ENCODE measurements at places on chromosomes 3 and 15.

DNA sequence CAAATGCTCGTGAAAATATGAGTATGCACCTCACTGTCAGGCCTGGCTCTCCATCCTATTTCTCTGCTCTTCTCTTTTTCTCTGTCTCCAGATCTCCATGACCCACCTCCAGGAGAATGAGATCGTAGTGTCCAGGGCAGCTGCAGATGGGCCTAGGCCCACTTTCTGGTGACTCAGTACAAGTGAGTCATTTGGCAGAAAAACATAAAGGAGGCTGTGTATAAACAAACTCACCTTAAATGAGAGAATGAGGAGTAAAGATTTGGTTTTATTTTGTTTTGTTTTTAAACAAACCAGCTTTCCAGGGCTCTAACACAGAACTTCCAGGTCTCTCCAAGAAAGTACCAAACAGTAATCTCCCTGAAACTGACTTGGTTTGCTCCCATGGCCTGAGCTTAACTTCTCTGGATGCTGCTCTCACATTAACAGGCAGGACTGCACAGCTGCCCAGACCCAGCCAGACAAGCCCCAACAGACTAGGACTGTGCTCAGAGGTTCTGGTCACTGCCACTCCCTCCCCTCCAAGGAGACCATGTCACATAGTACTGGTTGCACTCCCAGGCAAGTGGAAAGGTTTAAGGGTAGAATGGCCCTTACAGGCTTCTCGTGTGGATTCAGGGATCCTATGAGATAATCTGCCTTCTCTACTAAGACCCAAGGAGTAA, 1.5 kb upstream of the HEG1 start:
- DNase-seq: no peak

GRCh38 chr15:65339920-65340319, 35.4 kb downstream of the RNU5B-1 start:
- DNase-seq: no peak

GRCh38 chr3:193873426-193874201, 262.3 kb upstream of the HES1 start:
- no peak for DNase-seq

GRCh38 chr3:37704064-37704463, 157.6 kb upstream of the CTDSPL start:
- DNase-seq: no peak

DNA sequence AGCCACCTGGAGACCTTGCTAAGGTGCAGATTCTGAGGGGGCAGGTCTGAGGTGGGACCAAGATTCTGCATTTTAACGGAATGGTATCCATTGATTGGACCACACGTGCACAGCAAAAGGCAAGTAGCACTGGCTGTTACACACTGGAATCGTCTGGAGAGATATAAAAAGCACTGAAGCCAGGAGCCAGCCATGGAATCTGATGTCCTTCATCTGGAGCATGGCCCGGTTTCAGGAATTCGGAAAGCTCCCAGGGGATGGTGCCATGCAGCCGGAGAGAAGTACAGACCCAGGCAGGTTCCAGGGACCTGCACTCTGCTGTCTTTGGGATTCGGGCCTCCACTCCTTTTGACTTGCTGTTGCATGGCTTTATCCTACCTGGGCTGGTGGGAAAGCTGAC, 28.8 kb upstream of the PRR20G start:
- DNase-seq: no peak

DNA sequence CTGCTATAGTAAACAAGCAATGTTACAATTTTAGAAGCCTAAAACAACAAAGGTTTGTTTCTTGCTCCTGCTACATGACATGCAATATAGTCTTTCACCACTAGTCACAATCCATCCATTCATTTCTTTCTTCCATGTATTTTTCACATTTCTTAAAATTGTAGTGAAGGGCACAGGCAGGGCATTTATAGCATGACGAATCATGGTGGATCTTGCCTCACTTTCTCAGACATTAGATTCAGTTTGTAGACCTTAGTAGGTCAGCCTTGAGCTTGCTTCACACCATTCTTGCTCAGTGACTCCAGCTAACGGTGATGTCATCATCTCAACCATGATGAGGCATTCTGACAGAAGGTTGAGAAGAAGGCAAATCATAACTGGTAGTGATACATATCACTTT, 546.8 kb downstream of the TBL1XR1 start:
- no peak for DNase-seq

DNA sequence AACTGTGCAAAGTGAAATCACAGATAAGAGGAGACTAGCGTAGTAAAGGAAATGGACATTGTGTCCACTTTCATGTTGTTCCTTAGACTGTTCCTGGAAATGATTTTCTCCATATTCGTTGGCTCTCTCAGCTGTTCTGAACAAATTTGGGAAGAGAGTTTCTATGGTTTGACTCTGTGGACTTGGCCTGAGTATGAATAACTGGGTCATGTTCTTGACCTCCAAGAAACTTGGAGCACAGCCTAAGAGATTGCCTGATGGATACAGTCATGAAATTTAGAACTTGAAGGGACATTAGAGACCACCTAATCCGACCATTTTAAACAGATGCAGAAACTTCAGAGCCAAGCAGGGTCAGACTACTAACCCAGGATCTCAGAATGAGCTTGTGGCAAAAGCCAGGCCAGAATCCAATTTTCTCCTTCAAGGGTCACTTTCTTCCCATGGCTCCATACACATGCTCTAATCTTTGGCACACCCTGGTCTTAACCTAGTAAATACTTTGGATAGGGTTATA, 430.4 kb downstream of the RBMS3 start:
- no peak for DNase-seq

DNA sequence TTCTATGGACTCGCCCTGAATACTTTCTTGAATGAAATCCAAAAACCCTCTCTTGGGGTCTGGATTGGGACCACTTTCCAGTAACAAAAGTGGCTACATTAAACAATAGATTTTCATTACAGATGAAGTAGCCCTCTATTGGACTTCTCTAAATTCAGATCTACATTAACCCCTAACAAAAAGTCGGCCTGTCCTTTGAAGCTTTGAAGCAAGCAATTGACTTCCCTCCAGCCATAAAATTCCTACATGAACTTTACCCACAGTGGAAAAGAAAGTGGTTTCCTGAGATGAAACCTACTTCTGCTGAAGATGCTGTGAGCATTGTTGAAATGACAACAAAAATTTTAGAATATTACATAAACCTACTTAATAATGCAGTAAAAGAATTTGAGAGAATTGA, 967.1 kb upstream of the ROBO1 start:
- no peak for DNase-seq

DNA sequence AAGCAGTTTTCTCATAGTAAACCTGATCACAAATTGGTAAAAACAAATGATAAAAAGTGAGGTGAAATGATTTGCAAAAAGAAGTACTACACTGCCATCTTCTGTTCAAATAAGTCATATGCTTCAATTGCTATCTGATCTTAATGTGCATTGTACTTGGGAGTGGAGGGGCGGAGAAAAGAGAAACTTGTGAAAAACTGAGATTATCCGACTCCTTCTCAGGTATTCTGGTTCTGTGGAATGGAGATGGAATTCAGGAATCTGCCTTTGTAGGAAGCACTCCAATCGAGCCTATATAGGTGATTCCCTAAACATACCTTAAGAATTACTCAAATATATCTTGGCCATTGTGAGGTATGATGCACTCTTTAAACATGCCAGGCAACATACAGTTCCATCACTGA, 180.6 kb downstream of the CHL1 start:
- no peak for DNase-seq

GRCh38 chr15:85500060-85500708, 119.8 kb downstream of the AKAP13 start:
- no peak for DNase-seq

- peak; percentile 85 for DNase-seq
Observed at GRCh38 chr3:42539871-42540714, 37.6 kb downstream of the VIPR1 start.

GRCh38 chr3:4614927-4615326, 121.8 kb downstream of the ITPR1 start:
- DNase-seq: no peak

GRCh38 chr3:185595526-185595925, 9.4 kb downstream of the SENP2 start:
- no peak for DNase-seq

DNA sequence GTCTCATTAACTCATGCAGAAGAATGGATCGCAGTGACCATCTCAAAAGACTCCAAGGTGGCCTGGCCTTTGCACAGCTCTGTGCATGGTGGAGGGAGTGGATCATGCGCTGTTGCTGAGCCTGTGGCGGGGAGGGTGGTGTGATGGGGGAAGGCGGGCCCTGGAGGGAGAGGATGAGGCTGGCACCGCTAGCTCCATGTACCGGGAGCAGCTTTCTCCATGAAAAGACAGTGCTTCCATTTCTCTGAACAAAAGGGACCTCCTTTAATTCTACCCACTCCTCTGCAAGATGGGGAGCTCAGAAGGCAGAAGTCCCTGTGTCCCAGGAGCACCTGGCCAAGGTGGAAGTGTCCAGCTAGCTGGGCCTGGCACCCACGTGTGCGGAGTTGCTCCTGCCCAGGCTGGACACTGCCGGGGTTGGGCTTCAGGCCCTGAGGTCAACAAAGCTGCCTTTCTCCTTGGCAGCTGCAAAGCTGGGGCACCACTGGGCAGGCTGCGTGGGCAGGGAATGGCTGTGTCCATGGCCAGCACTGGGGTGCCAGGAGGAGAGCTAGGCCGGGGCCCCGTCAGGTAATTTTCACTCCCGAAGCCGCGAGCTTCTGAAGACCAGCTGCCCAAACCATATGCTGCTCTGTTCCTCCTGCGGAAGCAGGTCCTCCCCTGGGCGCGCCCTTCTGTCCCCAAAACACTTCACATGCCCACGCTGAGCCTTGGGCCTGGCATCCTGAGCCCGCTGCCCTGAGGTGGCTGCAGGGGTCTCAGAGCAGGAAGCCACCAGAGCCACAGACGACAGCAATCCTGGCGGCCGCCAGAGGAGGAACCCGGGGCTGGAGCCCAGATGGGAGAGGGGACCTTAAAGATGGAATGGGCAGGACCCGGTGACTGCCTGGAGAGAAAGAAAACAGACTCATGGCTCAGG, 6.4 kb downstream of the MAP6D1 start:
- no peak for DNase-seq

GRCh38 chr15:25717457-25718168, 145.5 kb downstream of the ATP10A start:
- no peak for DNase-seq

GRCh38 chr3:158731938-158732855, at the start of gene RARRES1:
Gene RARRES1 (minus strand): TSS chr3:158732457. CDS start chr3:158732415, 42 bp downstream.
- peak; percentile 70 for DNase-seq

GRCh38 chr3:141087076-141087777, 36.1 kb downstream of the SPSB4 start:
- no peak for DNase-seq

GRCh38 chr3:141403576-141403975, 35.3 kb downstream of the ZBTB38 start:
- DNase-seq: no peak

GRCh38 chr3:27927882-27928281, 205.8 kb upstream of the EOMES start:
- no peak for DNase-seq

- no peak for DNase-seq
Observed at GRCh38 chr15:72845981-72846383, 62.4 kb upstream of the ADPGK start.

GRCh38 chr15:88830016-88830415, 26.8 kb downstream of the ACAN start:
- DNase-seq: no peak

GRCh38 chr3:194808640-194809097, 123.0 kb downstream of the FAM43A start:
- DNase-seq: no peak

DNA sequence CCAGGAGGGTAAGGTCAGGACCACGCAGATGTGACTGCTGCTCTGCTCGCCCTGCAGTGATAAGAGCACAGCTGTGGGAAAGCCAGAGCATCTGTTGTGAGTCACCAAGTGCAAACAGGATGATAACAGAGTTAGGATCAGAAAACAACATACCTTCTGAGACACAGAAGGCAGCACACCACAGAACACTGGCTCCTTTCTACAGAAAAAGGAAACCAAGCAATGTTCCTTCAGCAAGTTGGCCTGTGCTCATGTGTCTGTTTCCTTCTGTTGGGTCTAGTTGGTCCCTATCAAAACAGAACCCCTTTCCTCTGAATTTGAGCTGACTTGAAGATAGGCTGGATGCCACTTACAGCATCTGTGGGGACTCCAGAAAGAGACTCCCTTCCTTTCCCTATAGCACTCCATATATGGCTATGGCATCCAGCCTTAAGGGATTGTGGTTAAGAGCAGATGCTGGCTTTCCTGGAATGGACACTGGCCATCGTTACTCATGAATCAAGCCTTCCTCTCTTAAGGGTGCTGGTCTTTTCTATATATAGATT, 440.7 kb upstream of the THBS1 start:
- no peak for DNase-seq

- no peak for DNase-seq
Observed at GRCh38 chr15:23736033-23736673, 49.0 kb upstream of the NDN start.

DNA sequence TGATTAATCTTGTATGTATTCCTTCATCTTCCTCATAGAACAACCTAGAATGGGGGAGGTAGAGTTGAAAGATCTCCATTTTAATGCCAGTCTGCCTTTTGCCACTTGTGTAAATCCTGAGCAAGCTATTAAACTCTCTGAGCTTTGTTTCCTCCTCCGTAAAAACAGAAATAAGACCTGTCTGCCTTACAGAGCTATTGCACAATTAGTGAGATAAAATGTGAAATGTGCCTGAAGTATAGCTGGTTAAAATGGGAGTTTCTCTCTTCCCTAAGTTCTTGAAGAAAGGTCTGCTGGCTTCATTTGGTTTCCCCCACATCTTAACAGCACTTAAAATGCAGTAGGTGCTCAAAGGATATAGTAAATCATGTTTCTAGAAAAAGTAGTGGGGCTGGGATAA, 19.0 kb downstream of the ALDH1A2 start:
- DNase-seq: no peak

DNA sequence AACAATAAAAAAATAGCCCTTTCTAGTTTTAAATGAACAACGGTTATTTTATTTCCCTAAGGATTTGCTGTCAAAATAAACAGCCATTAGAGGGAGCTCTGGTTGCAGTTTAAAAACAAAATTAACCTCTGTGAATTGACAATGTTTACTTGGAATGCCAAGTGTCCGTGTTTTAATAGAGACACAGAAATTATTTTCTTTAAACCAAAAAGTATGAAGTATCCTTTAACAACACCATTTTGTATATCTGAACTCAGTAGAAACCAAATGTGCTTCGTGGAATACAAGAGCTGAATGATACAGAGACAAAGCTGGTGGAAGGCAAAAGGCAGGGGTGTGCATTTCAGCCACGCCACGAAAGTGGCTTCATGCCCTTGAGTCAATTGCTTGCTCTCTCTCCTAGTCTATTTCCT, 74.4 kb downstream of the MOBP start:
- DNase-seq: no peak

DNA sequence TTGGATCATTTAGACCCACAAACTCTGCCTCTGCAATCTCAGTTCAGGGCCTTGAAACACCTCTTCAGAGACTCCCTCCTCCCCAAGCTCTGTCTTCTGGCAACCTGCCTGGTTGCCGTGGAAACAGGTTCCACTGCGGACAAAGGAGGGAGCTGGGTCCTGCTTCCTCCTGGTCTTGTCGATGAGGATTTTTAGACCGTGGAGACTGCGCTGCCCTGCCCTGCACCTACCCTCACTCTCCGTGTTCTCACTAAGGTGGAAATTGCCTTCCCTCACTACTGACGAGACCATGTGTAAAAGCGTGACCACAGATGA, at the start of gene RTP1:
TSS of gene RTP1 (plus strand) at position 152 of the 315 bp plus-strand sequence. CDS start at position 182, 30 bp downstream.
- no peak for DNase-seq

GRCh38 chr3:38890426-38890825, 74.4 kb upstream of the SCN10A start:
- DNase-seq: no peak

- DNase-seq: no peak
Observed at GRCh38 chr3:99607151-99607550, 31.2 kb upstream of the COL8A1 start.

- DNase-seq: no peak
Observed at GRCh38 chr3:171159024-171159821, 132.7 kb upstream of the SLC2A2 start.
